ENCODE measurements at places on chromosomes 6 and 20.

GRCh38 chr20:49712996-49713752 is 504 bp downstream of the B4GALT5 start:
- DNase-seq, result no peak

- DNase-seq, result no peak
Observed at GRCh38 chr20:33127422-33128097, 40.4 kb upstream of the BPIFA2 start.

DNA sequence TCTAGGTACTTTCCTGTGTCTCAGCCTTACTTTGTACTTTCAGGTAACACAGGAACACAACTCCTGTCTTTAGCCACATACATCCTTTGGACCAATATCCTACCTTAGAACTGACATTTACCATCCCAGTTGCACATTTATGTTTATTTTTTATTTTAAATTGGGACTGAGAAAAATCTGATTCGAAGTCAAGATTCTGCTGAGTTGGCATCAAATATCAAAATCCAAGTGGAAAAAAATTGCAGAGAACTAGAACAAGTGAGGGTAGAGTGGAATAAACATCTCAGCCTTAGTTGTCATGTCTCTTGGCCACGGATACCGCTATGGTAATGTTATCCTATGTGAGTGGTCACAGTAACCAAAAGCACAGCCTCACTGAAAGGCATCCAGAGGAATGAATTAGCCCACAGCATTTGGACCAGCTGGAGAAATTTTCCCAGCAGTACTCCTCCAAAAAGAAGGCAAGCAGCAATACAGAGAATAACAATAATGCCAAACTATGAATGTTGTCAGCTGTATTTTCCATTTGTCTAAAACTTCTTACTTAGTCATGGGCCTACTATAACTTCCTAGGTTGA is 17.6 kb upstream of the EYA4 start:
- no peak for DNase-seq

DNA sequence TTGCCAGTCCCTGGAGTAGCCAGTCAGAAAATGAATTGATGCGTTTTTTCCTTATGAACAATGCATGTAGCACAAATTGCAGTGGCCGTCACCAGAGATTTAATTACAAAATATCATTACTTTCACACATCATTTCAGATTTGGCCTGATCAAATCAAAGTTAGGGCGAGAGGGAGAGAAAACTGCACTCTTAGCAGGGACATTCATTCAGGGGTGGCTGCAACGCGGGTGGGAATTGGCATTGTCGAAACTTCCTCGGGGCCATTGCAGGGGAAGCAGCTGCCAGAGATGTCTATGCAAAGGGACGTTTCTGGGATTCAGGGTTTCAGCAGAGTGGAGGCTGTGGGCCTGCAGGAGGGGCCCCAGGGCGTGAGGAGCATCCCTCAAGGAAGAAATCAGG is 76.5 kb upstream of the TOP1 start:
- no peak for DNase-seq

DNA sequence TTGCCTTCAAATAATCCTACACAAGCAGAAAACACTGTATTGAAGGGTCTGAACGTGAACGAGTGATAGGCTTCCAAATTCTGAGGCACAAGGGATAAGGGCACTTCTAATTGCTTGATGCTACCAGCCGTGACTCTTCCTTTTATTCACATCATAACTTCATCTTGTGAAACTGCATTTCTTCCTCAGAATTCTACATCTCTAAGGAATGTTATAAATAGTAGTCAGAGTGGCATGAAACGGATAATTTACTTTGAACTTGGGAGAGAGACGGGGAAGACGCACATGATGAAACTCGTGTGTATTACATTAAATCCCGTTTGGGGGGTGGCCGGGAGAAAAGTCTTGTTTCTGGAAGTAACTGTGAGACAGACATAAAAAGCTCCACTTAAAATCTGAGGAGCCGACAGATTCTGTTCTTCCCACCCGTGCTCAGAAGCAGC is 754 bp downstream of the HDDC2 start:
- DNase-seq, result no peak

DNA sequence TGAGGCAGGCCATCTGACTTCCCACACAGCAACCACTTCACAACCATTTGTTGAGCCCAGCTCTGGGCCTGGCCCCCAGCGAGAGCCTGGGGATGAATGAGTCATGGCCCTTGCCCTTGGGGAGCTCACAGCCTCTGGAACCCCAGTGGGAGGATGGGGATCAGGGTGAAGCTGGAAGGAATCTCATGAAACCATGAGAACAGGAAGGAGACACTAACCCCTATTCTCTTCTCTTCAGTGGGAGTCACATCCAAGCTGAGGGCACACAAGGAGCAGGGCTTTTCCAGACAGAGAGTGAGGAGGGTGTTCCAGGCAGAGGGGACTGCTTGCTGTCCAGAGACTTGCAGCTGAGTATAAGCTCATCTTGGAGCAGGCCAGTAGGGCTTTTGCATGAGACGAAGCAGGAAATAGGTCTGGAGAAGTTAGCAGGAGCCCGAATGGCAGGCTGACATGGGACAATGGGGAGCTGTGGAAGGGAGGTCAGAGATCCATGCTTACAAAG is 7.5 kb downstream of the FOXS1 start:
- DNase-seq, result no peak

DNA sequence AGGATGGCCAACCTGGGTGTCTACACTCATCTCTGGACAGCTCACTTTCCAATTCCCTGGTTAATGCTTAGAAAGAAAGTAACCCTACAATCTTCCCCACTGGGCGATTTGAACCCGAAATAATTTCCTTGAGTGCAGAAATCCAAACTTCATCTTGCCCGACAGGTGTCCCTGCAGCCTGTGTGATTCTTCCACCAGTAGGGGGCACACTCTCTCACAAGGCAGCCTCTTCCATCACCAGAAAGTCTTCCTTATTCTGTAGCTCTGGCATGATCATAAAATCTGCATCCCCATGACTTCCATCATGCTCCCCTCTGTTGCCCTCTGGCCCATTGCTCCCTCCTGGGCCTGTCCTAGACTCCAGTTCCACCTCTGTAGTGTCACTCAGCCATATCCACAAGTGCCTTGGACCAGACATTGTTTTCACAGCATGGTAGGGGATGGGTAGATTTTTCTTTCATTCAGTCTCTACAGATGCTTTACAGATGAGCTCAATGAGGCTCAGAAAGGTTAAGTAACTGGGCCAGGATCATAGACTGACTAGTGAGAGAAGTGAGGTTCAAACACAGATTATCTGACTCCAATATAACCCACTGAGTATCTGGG is 170.4 kb upstream of the SPTLC3 start:
- no peak for DNase-seq

GRCh38 chr20:59770270-59770669 is 163.2 kb downstream of the SYCP2 start:
- DNase-seq, result no peak

- no peak for DNase-seq
Observed at GRCh38 chr6:830667-831327, 137.9 kb upstream of the EXOC2 start.

DNA sequence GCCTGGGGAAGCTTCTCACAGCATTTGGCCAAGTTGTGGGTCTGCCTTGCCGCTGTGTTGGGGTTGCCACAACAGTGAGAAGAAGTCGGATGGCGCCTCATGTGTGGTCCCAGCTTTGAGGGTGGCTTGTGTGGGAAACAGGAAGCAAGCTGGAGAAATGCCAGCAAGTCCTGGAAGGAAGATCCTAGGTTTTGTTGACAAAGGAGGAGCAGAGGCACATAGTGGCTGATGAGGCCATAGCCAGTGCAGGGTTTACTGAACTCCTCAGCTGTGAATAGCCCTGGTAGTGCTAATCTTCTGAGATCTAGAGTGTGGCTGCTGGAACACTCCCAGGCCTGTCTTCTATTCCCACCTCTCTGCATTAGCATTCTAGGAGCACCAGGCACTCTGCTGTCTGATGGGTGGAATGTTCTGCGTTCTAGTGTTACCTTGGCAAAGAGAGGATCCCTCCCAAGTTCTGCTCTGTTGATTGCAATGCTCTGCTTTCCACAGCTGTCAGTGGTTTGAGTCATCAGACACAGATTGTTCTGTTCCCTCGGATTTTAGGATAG is 25.2 kb downstream of the SNPH start:
- DNase-seq, result no peak

GRCh38 chr6:140009286-140009685 is 634.8 kb upstream of the CITED2 start:
- DNase-seq, result no peak

- DNase-seq, result no peak
Observed at GRCh38 chr6:119929121-119929520, 579.6 kb upstream of the MAN1A1 start.

DNA sequence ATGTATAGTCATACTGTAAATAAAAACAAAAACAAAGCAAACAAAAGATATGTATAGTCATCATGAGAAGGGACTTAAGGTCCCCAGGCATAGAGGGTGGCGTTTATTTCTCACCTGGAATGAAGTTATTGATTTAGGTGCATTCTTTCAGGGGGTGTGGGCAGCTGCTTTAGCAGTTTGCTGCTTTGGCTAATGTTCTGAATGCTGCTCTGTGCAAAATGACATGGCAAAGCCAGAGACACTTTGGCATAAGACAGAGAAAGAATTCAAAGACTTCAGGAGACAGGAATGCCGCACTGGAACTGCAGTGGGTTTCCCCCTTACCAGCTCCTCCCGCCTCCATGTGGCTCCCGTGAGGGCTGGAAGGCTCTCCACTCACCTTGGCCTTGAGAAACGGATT is 36.4 kb upstream of the NELFCD start:
- no peak for DNase-seq

DNA sequence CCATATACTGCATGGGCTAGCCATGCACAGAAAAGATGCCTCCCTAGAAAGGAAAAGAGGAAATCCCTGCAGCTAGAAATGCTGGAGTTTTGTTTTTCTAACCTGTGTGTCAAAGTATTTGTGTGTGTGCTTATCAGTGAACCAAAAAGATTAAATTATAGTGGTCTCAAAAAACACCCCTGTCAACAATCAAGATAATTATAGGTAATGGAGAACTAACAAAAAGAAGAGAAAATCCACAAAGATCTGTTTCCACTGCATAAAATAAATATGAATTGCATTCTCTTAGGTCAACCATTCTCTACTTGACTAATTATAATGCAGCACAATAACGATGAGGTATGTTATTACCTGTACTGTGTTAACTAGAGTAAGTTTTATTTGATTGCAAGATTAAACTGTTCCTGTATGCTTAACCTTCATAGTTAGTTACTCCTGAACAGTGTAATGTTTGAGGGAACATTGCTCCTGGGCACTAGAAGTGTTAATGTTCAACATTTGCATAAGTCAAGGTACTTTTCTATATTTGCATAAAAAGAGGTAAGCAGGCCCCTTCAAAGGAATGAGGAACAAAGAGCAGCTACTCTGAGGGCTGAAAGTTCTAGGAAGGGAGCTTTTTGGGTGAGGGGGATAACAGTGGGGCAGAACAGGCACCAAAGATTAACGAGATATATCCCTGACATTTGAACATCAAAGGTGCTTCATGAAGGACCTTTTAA is 212.1 kb downstream of the BTBD9 start:
- no peak for DNase-seq

- DNase-seq, result no peak
Observed at GRCh38 chr20:62212299-62212698, 7.8 kb downstream of the HRH3 start.

- no peak for DNase-seq
Observed at GRCh38 chr6:15279047-15279661, 33.3 kb downstream of the JARID2 start.

DNA sequence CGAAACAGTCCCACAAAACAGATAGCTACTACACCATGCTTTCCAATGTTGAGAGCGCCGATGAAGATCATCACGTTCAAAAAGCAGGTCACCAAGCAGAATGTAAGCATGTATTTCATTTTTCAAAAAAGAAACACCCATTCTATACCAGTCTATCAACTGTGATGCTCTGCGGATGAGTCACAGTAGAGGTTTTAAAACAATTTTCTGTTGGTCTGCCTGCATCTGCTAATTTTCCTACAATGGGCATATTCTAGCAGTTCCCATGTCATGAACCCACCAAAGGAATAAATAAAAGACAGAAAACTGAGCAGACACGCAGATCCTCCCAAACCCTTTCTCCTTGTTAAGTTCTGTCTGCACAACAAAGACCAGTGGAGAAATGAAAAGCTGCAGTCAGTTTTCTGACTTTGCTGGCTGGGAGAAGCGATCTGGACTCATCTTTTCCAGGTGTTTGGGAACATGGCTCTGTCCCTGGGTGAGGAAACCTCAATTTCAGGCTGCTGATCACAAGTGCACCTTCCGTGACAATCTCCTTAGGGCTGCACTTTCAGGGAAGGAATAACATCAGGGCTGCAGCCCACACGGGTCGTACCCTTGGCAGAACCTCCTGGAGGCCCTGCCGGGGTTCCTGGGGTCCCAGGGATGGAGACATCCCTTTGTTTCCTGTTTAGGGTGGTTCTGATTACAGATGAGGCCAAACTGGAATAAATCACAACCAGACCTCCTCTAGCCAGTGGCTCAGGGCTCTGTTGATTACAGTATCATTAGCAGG is 200.1 kb downstream of the BMP7 start:
- DNase-seq, result no peak

- no peak for DNase-seq
Observed at GRCh38 chr20:63591786-63592355, 17.8 kb upstream of the HELZ2 start.

- DNase-seq, result no peak
Observed at GRCh38 chr6:137495703-137496336, 1.6 kb upstream of the OLIG3 start.

- no peak for DNase-seq
Observed at GRCh38 chr6:11232770-11233626, 530 bp upstream of the NEDD9 start.

- no peak for DNase-seq
Observed at GRCh38 chr20:58137236-58137635, 91.2 kb downstream of the ANKRD60 start.

GRCh38 chr6:67496191-67496590 is 1138.9 kb upstream of the ADGRB3 start:
- no peak for DNase-seq

GRCh38 chr6:3538536-3538935 is 81.7 kb upstream of the SLC22A23 start:
- DNase-seq, result no peak

GRCh38 chr6:112054001-112054400 is at the start of gene CCN6:
TSS of gene CCN6 (plus strand) at chr6:112054104. CDS start at chr6:112054358, 254 bp downstream.
- no peak for DNase-seq

DNA sequence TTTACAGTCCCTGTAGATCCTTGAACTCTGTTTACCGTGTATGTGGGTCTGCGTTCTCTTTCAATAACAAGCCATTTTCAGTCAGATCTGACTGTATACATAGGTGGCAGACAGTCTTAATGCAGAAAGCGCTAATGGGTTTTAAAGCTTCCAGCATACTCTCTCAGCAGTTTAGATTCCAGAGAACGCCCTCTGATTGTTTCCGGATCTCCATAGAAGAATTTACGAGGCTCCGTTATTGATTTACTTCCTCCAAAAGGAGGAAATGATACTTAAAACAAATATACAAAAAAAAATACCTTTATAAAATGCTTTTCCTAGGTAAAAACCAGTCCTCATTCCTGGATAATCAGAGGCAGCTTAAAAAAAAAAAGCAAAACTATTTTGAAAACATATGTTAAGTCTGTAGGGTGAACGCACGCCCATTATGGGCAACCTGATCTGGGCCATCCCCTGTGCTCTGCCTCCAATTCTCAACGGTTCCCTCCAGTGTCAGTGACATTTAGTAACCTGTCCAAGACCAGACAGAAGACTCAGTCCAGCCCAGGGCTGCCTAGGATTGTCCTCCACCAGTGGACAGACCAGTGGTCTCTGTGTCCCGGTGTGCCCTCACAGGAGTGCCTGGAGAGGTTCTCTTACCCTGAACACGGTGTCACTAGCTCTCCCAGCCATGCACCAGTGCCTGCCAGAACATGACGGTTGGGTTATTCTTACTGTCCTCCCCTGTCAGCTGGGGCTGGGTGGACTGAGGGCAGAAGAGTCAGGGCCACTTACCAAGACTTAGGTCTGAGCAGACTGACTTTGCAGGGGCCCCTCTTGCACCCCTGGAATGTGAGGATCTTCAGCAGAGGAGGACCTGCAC is 217.3 kb downstream of the ARID1B start:
- no peak for DNase-seq

Data from stimulated activated CD4-positive, alpha-beta T cell treated with anti-CD3 and anti-CD28 coated beads, Interleukin-4, amount 100 ng/mL, for 48 hours (primary cell).